ENCODE measurements at places on chromosomes 13 and 19.

DNA sequence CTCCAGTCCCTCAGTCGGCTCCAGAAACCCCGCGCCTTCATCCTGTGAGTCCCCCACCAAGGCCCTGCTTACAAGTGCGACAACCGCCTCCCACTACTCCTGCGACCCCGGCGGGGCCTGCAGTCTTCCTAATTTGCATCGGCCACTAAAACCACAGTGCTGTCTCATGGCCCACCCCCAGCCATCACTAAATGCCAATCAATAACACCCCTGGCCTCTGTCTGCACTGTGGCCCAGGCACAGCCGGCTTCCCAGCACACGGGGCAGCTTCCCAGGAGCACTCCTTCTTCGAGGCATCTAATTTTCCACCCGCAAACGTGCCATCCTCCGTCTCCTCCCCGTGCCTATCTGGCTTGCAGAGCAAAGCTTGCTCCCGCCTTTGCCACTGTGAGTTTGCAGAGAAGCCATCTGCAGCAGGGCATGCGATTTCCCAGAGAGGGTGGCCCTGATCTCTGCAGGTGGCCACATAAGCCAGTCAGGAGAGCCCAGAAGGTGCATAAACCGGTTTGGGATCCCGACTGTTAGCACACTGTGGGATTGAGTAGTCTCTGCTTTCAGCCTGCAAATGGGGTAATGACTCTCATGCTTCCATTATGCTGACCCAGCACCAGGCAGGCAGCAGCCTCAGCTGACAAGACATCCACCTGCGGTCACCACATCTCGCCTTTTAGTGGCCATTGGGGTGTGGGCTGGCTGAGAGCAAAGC, 34.0 kb upstream of the USE1 start:
- no peak for DNase-seq

DNA sequence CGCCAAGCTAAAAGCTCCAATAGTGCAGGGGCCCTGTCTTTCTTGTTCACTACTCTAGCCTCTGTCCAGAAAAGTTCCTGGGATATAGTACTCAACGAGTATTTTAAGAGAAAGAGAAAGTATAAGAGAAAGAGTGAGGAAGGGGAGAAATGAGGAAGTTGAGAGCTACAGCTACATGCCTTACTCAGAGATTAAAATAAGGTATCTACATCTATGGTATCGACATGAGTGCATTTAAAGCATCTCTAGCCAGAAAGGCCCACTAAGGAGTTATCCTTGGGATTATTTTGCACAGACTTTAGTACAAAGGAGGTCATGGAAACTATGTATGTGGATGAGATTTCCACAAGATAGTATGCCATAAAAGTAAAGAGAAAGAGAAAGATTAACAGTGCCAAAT, 28.5 kb downstream of the MYCBP2 start:
- no peak for DNase-seq

DNA sequence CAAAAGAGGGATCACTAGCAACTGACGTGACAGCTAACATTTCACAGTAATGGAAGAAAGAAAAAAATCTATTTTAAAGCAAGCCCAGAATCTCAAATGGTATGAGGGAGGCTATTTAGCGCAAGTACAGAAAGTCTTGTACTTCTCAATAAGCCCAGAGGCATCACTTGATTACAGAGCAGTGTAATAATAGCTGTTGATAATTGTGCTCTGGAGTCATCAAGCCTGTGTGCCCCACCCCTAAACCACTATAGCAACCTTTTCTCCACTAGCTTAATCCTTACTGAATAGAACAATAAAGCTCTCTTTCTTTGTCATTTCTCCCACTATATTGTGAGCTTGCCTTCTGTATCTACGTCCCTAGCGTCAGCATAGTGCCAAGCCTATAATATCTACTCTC, 56.6 kb downstream of the FREM2 start:
- no peak for DNase-seq

GRCh38 chr13:113744197-113745000, 14.6 kb upstream of the TMEM255B start:
- no peak for DNase-seq

DNA sequence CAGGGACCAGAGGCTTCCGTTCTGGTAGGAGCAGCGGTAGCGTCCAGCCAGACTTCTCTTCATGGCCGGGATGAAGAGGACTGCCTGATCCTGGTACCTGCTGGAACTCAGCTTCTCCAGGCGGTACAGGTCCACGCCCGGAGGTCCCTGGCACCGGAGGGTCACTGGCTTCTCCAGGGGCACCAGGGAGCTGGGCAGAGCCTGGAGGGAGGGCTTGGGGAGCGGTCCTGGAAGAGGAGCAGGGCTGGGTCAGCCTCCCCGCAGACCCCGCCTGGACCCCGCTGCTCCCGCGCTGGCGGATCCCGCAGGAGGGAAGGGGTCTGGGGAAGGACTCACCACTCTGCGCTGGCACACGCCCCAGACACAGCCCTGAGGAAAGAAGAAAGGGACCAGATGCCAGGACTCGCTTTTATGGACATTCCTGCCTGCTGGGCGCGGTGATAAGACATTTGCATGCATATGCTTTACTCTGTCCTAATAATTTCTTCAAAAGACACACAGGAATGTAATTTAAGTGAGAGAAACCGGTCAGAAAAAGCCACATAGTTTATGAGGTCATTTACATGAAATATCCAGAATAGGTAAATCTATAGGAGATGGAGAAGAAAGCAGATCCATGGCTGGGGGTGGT, 5.8 kb downstream of the GP6 start:
- DNase-seq, result no peak

DNA sequence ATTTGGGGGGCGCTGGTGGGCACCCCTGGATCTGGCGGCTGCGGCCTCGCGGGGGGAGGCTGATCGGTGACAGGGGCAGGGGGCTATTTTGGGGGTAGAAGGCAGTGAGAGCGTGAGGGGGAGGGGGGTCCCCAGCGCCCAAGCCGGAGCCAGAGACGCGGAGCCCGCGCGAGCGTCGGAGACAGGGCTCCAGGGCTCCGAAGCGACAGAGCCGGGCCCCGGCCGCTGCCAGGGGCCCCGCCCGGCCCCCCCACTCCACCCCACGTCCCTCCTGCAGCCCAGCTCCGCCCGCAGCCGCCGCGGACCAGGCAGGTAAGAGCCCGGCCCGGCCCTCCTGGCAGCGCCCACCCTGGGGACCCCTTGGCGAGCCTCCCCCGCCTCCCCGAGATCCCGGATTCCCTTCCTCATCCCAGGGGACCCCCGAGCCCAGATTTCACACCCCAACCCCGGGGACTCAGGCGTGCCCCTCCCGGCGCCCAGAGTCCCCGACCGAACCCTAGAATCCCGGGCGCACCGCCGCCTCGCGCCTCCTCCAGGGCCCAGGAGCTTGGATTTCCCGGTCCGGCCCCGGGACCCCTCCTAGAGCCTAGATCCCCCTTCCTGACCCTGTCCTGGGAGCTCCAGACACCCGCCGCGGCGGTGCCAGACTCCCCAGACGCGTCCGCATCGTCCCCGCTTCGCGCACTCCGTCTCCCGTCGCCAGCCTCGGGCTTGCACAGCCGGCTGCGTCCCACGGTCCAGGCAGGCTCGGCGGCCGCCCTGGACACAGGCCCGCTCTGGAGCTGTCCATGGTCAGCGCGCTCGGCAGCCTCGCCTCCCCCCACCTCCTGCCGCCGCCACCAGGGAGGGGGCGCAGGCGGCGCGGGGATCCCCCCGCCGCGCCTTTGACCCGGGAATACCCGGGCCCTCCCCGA, at the start of gene PPFIA3:
Gene PPFIA3, plus strand, starts transcription at position 134 of the 914 bp plus-strand sequence. CDS start 8,330 bp downstream, outside the sequence.
- no peak for DNase-seq

- no peak for DNase-seq
These were observed 257.0 kb downstream of the ENOX1 start for GRCh38 chr13:43529796-43530195.

DNA sequence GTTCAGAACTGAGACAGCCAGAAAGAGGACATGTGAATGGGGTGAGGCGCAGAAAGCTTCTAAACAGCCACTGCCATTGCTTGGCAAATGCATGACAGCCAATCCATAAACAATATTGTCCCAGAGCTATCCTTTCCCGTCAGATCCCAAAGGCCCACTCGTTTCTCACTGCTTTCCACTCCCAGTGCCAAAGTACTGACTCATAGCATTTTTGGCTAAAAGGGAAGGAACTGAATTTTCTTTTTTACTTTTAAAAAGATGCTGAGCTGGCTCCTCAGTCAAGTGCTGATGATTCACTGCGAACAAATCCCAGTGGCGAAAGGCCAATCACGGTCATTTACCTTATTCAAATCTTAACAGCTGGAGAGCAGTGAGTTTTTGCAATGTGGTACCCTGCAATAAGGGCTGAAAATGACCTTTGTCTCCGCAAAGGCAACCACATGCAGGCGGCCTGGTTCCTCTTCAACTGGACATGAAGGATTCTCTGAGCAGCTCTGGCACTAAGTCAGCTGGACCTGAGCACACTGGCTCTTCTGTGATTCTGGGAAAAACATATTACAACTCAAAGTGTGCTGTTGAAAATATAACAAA, 151.7 kb downstream of the DCLK1 start:
- DNase-seq, result no peak

- no peak for DNase-seq
These were observed 23.7 kb upstream of the GPR18 start for GRCh38 chr13:99281811-99282263.

GRCh38 chr19:32919365-32919764, 49.8 kb upstream of the SLC7A9 start:
- no peak for DNase-seq

GRCh38 chr13:32195713-32196112, 119.5 kb downstream of the ZAR1L start:
- no peak for DNase-seq

DNA sequence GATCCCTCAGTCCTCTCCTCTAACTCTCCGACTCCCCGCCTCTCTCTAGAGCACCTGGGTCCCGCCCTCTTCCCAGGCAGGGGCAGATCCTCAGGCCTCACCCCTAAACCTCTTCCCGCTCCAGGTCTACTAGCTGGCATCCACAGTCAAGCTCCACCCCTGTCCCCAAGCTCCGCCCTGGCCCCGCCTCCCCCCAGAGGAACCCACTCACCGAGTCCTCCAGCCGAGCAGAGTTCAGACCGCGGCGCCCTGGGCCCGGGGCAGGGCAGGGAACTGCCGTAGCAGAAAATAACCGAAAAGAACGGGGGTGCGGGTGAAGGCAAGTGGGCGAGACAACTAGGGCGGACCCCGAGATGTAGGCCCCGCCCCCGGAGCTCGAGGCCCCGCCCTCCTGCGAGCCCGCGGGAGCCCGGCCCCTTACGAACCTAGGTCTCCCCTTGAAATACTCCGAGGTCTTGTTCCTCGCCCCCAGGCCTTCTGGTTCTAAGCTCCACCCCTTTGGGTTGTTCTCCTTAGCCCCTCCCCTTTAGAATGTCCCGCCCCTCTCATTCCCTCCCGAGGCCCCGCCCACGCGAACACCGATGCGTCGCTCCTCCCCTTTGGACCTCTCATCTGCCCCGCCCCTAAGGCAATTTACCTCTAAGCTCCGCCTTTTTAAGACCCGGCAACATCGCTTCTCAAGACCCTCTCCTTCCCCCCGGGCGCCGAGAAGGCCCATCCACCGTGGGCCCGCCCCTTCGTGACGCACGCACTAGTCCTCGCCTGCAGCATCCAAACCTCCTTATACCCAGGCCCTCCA, at the start of gene GGN:
Gene GGN, minus strand, starts transcription at position 485 of the 799 bp plus-strand sequence. CDS start 773 bp downstream, outside the sequence.
- peak; percentile 93 for DNase-seq

DNA sequence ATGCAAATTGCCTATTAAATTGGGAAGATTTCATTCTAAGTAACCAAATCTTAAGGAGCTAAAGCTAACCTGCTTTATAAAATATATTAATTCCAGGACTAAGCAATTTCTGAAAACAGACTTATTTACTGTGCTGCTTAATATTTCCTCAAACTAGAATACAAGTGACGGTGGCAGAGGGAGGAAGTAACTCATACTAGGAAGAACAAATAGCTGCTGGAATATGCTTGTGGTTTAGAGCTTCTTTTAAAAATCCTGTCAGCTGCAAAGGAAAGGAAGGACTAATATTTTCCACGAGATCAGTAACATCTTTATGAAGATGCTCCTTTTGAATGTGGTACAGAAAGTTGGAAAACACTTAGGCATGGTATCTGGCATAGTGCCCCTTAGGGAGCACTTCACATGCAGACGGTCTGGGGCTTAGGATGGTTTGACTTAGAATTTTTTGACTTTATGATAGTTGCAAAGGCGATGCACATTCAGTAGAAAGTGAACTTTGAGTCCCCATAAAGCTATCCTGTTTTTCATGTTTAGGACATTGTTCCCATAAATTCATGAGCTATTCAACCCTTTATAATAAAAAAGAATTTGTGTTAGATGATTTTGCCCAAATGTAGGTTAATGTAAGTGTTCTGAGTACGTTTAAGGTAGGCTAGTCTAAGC, 3.4 kb upstream of the HNRNPA1L2 start:
- no peak for DNase-seq

DNA sequence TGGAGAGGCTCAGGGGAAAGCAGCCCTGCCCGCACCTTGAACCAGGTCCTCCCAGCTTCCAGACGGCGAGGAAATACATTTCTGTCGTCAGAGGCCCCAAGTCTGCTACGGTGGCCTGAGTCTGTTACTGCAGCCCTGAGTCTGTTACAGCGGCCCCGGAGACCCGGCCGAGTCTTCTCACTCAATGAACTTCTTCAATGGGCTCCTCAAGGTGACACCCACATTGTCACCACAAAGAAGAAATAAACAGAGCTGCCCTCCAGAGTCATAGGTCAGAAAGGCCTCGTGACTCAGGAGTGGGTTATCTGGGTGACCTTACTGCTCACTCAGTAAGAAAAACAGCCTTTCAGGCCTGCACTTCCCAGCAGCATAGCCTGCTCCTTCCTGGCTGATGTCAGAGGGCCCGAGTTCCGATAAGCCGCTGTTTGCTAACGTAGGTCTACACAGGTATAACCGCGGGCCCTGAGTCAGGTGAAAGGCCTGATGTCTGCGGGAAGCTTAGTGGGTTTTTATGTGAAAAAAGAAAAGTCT, 66.9 kb upstream of the TM9SF2 start:
- no peak for DNase-seq

DNA sequence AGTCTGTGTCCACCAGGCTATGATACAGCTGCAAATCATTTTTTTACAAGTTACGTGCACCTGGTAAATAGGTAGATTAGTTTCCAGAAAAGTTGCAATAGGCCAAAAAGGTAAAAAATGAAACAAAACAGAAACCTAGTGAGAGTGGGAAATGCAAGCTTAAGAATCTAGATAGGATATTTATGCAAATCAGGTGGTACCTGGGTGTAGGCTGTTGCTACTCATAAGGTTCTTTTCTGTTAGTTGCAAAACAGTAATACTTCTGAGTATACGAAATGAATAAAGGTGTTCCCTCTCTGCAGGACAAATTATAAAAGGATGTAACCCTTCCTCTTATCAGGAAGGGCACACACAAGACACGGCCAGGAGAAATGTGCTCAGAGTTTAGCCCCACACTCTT, 97.9 kb downstream of the UGGT2 start:
- no peak for DNase-seq

DNA sequence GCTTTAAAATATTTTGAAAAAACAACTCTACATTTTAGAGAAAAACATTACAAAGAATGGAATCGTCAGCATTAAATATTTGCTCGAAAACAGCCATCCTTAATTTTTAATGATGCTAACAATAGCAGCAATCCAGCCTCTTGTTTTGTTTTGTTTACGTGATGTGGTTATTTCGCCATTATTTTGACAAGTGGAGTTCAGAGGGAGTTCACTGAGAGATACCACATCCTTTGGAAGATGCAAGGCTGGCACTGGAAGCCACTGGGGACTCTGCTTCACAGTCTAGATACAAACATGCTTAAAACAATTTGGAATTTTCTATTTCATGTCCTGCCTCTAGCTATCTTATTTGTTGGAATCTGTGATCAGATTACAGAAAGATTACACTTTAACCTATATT, 556.3 kb downstream of the PCDH17 start:
- no peak for DNase-seq

GRCh38 chr19:39078436-39079200, 5.5 kb upstream of the ACP7 start:
- DNase-seq, result no peak

Data from GM19239 (cell line).